ENCODE measurements at places on chromosomes 12 and 14. TPM values are rescaled to one million over a fixed set of nuclear protein-coding genes. Genes with fewer than 3 reads are reported as not detected.

CD27 gene
- total RNA-seq = 49.2 TPM

POTEM gene
- total RNA-seq = not detected

AMN gene
- 2.8 TPM for total RNA-seq

CLEC1A gene
- total RNA-seq = 7.6 TPM
